ENCODE measurements at places on chromosomes 12 and 14.
A peak's percentile ranks its signal among the peaks of the same experiment; 100 is the strongest.

DNA sequence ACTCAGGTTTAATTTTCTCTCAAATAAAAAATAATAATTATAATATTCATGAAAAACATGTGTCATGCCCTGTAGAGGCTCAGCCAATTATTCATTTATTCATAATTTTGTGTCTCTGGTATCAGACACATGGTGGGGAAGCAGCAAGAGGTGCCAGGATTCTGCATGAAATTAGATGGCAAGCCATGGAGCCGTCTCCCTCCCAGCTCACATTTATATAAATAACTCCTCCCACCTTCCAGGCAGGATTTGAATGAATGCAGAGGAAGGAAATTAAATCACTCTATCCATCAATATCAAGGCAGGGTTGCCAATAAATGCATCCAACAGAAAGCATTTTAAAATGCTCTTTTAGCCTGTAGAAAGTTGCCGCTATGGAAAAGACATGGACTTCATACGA is 98.1 kb downstream of the PTPRR start:
- DNase-seq, result no peak

GRCh38 chr14:31057035-31057434 is 30.9 kb upstream of the STRN3 start:
- no peak for DNase-seq

DNA sequence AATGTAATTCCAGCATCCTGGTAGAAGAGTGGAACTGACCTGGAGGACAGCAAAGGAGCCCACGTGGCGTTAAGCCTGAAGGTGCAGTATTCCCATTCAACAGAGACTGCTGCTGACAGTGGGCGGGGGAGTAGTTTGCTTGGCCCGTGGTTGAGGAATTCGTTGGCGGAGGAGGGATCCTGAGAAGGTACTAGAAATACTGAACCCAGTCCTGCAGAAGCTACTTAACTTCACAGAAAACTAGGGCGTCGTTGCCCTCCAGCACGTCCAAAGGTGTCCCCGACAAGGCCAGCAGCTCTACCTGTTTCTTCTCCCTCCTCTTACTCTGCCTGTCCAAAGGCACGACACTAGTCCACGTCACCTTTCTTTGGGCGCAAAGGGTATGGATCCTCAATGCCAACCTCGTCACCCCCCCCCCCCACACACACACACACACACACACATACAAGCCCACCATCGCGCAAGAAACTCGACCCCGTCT is 303 bp downstream of the PUS7L start:
- DNase-seq, result peak; percentile 27

DNA sequence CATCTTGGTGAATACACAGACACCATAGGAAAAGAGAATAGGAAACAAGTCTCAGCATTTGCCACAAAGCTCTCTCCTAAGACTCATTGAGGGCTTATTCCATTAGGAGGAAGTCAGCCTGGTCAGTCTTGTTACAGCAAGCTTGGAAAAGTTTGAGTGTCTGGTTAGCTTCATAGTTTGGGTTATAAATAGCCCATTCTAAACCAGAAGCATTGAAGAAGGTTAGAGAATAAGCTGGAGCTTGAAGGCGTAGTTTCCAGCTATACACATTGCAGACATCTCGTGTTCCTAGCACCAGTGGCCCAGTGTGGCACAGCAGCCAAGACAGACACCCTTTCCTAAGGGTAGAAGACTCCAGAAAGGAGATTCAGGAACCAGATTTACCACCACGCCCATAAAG is 168.8 kb upstream of the RBM19 start:
- no peak for DNase-seq

DNA sequence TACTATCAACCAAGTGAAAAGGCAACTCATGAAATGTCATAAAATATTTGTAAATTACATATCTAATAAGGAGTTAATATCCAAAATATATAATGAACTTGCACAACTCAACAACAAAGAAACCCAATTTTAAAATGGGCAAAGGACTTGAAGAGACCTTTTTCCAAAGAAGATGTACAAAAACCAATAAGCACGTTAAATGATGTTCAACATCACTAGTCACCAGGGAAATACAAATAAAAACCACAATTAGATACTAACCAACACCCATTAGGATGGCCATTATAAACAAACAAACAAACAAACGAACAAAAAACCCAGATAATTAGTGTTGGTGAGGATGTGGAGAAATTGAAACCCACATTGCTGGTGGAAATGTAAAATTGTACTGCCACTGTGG is 92.3 kb upstream of the ARID2 start:
- DNase-seq, result no peak

- no peak for DNase-seq
Measured at GRCh38 chr14:78805570-78805969, 635.4 kb downstream of the NRXN3 start.

GRCh38 chr12:93109551-93110203 is 180.6 kb upstream of the EEA1 start:
- DNase-seq, result no peak

DNA sequence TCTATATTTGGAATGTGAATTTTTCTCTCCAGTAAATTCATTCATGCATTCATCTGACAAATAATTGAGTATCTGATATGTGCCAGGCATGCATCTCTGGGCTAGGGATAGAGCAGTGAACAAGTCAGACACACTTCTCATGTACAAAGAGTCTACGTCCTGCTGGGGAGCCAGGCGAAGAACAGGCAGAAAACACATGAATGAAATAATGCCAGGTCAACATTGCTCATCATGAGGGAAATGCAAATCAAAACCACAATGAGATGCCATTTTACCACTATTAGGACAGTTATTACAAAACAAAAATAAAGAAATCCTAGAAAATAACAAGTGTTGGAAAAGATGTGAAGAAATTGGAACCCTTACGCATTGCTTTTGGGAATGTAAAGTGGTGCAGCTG is 90.3 kb downstream of the PAX9 start:
- no peak for DNase-seq

GRCh38 chr12:110543252-110543959 is 39.7 kb downstream of the PPTC7 start:
- peak; percentile 87 for DNase-seq

GRCh38 chr14:98758440-98758839 is 513.6 kb downstream of the BCL11B start:
- no peak for DNase-seq

GRCh38 chr12:119615518-119616475 is 22.2 kb downstream of the TMEM233 start:
- DNase-seq, result no peak

DNA sequence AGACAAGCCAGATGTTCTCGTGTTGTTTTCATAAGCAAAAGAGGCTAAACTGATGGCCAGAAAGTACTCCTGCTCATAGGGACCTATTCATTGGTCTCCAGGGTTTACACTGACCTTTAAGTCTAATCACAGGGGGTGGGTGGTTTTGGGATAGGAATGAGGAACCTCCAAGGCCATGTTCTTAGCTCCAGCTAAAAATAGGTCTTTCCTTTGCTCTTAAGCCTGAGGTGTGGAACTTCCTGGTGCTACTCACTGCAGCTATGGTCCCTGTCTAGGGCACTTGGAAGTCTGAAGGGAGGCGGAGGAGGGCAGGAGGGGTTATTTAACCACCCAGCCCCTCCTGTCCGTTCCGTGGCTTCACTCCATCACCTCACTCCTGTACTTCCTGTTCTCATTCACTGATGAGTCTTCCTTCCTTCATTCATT is 18.6 kb downstream of the GPRC5A start:
- DNase-seq, result no peak

DNA sequence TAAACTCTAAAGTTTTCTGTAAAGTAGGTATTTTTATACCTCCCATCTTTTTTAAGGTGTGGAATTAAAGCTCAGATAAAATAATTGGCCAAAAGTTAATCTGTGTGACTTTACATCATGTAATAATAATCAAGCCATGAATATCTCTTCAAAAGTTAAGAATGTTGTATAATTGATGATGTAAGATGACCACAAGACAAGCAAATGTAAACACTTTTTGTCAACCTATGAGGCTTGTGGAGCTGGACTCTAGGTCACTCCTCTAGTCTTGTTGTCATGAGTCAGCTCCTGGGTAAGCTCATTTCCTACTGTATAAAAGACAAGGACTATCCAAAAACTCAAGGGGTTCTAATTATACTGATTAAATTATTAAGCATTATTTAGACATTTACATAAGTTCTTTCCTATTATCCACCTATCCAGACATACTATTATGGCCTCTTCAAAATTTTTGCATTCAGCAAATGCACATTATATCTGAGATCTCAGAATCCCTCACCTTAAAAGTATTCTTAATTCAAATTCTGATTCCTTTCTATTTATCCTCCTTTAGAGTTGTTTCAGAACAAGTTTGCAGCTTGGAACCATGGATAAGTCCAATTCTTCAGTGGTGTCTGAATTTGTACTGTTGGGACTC is at the start of gene OR4K5:
TSS of gene OR4K5 (plus strand) at position 587 of the 637 bp plus-strand sequence. CDS start at position 587, 0 bp downstream.
- DNase-seq, result no peak

GRCh38 chr12:12482150-12482761 is 80.4 kb downstream of the DUSP16 start:
- no peak for DNase-seq

DNA sequence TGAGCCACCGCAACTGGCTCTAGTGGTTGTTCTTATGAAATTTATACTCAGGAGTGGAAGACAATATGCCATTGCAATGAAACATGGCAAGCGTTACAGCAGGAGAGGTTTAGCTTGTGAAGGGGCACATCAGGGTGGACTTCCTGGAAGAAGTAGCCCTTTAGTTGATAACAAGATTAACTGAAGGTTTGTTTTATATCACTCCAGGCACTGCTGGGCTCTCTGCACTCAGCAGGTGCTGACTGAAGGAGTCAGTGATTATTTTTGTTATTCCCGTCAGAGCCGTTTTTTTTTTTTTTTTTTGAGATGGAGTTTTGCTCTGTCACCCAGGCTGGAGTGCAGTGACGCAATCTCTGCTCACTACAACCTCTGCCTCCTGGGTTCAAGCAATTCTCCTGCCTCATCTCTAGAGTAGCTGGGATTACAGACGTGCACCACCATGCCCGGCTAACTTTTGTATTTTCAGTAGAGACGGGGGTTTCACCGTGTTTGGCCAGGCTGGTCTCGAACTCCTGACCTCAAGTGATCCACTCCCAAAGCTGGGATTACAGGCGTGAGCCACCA is 17.6 kb upstream of the GPR68 start:
- no peak for DNase-seq

GRCh38 chr14:83873669-83874068 is 1656.3 kb upstream of the FLRT2 start:
- no peak for DNase-seq

DNA sequence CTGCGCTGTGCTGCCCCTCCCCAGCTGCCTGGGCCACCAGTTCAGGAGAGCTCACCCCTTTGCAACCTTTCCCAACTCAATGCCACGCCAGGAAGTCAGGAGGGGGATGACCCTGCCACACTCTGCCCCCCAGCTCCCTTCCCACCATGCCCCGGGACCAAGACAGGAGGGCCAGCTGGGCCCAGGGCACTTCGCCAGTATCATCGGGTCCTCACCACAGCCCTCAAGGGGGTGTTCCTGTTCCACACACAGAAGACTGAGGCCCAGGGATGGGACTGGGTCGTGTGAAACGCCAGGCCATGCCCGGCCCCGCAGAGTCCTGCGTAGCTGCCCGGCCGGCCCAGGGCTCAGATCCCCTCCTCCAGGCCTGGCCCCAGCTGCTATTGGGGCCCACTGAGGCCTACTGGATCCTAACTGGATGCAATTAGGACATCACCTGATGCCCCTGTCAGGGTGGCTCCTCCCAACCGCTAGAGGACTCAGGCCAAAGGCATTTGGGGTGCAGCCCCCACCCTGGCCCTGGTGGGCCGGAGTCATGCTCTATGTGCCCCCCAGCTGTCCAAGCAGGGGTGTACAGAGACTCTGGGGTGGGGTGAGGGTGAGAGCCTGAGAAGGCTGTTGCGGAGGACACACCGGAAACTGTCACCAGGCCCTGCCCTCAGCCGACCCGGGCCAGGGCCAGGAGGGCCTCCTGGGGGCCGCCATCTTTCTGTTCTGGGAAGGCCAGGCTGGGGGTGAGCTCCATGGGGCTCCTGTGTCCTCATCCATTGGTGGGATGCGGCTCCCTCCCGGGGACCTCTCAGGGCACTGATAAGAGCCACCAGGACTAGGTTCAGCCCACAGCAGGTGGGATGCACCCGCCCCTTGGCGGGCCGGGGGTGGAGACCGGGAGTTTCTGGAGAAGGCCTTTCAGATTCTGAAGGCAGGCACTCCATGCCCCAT is 29.3 kb upstream of the ANKRD9 start:
- DNase-seq, result no peak

DNA sequence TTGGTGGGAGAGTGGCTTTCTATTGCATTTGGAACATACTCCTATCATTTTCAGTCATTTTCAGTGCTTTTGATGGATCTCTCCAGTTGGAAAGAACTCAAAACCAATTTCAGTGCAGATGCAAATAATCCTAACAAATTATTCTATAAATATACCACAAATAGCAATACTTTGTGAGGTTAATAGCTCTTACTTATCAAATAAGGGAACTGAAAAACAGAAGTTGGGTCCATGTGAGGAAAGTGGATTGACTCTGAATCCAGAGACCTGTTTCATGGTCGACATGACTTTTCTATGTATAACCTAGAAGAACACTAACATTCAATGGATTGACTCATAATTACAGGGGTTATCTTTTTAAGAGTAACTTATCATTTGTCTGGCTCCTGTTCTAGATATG is 248.6 kb downstream of the EGLN3 start:
- no peak for DNase-seq

GRCh38 chr12:50024805-50025186 is 498 bp downstream of the RACGAP1 start:
- no peak for DNase-seq

- no peak for DNase-seq
Measured at GRCh38 chr14:90421001-90421631, 24.3 kb downstream of the CALM1 start.

- no peak for DNase-seq
Measured at GRCh38 chr14:34147461-34147860, 196.6 kb upstream of the EGLN3 start.

DNA sequence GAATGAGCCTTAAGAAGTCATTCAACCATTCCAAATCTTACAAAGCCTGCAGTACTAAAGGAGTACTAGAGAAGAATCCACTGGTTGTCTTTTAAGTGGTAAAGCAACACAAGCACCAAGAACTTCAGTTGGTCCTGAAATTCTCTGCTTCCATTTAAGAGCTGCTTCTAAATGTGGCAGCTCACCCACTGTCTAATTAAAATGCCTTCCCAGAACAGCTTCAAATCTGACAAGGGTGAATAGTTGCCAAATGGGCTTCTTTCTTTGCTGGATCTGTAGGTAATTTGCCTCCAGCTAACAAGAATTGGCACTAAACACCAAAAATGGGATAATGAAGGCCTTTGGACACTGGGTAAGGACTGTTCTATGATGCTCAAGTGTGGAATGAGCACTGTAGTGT is 72.2 kb upstream of the NAP1L1 start:
- DNase-seq, result no peak

- no peak for DNase-seq
Measured at GRCh38 chr12:82818271-82819035, 131.7 kb downstream of the TMTC2 start.

- no peak for DNase-seq
Measured at GRCh38 chr14:31357279-31357678, 63.1 kb downstream of the HEATR5A start.

DNA sequence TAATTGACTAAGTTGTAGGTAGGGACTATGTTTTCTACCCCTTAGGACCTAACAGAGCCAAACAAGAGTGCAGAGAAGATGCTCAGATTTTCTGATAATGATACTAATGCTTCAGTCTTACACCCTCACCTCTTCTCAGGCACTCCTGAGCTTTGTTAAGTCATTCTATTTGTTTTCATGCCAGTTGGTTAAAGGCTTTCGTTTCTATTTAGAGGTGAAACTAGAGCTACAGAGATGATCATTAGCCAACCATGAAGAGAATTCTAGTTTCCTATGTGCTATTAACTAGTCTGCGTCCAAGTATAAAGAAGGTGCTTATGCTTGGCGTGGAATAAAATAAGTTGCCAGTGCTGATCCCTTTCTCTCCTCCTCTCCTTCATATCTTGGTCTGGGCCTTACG is 34.6 kb upstream of the PYGL start:
- DNase-seq, result no peak
